ENCODE measurements at places on chromosomes 13 and 19. TPM values are rescaled to one million over a fixed set of nuclear protein-coding genes. Genes with fewer than 3 reads are reported as not detected.

The POLR1G gene
- total RNA-seq, result 27.8 TPM

DNA sequence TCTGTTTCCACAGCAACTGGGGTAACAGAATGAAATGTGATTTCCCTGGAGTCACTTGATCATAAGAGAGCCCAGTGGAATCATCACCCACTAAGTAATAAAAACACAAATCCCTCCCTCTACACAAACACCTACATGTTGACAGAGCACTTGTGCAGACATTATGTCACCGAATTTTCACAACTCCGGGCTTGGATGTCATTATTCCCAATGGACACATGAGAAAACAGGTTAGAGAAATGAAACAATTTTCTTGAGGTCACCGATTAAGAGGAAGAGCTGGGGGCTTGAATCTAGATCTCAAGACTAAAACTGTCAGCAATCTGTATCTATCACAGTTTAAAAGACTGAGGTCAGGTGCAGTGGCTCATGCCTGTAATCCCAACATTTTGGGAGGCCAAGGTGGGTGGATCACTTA, 3.1 kb downstream of the XRCC1 start:
- H3K27me3 ChIP-seq, result no peaks in the 10 kb centered on the region
- DNase-seq, result no peak
- H3K4me1 ChIP-seq, result peaks cover 3% of the 10 kb centered on the region
- no peak overlapping the region for H3K27ac ChIP-seq

The SRRM5 gene
- total RNA-seq, result 0.10 TPM

- H3K36me3 ChIP-seq, result no peaks in the 10 kb centered on the region
- DNase-seq, result no peak
- H3K27me3 ChIP-seq, result no peaks in the 10 kb centered on the region
- peaks cover 24% of the 10 kb centered on the region for H3K4me1 ChIP-seq
- H3K4me3 ChIP-seq, result peak overlapping the region; percentile 55
These were observed 998 bp downstream of the NFKBIB start for GRCh38 chr19:38900743-38901190.

DNA sequence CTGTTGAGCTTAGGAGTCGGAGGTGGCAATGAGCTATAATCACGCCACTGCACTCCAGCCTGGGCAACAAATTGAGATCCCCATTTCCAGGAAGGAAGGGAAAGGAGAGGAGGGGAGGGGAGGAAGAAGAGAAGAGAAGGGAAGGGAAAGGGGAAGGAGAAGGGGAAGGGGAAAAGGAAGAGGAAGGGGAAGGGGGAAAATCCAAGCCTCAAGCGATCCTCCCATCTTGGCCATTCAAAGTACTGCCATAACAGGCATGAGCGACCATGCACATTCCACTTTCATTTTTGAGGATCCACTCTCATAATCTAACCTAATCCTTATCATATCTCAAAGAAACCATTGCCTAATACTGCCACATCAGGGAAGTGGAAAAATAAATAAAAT, 14.9 kb downstream of the ZNF443 start:
- H3K4me3 ChIP-seq, result no peak overlapping the region
- DNase-seq, result no peak
- H3K4me1 ChIP-seq, result no peaks in the 10 kb centered on the region
- H3K27ac ChIP-seq, result no peak overlapping the region

GRCh38 chr13:79491715-79492114, 10.8 kb downstream of the NDFIP2 start:
- H3K4me1 ChIP-seq, result no peaks in the 10 kb centered on the region
- no peak overlapping the region for H3K27ac ChIP-seq
- DNase-seq, result no peak
- no peak overlapping the region for H3K4me3 ChIP-seq

- H3K27me3 ChIP-seq, result peaks cover 18% of the 10 kb centered on the region
- no peaks in the 10 kb centered on the region for H3K4me1 ChIP-seq
- no peak for DNase-seq
- no peak overlapping the region for H3K4me3 ChIP-seq
- H3K36me3 ChIP-seq, result no peaks in the 10 kb centered on the region
These were observed 126.5 kb downstream of the ZNF536 start for GRCh38 chr19:30498707-30499106.

Measured in Panc1 (cell line).